ENCODE measurements at places on chromosomes 12 and 14.

GRCh38 chr12:132773077-132773955, 11.7 kb upstream of the ANKLE2 start:
- no peaks in the 10 kb centered on the region for H3K27me3 ChIP-seq
- peaks cover 25% of the 10 kb centered on the region for H3K4me1 ChIP-seq
- no peak overlapping the region for H3K27ac ChIP-seq

- H3K4me3 ChIP-seq = no peak overlapping the region
- peak overlapping the region; percentile 67 for H3K27ac ChIP-seq
- DNase-seq = no peak
- peaks cover 49% of the 10 kb centered on the region for H3K4me1 ChIP-seq
- no peaks in the 10 kb centered on the region for H3K27me3 ChIP-seq
- H3K36me3 ChIP-seq = peaks cover 82% of the 10 kb centered on the region
Observed at GRCh38 chr14:100341301-100342031, 18.3 kb downstream of the SLC25A47 start.

DNA sequence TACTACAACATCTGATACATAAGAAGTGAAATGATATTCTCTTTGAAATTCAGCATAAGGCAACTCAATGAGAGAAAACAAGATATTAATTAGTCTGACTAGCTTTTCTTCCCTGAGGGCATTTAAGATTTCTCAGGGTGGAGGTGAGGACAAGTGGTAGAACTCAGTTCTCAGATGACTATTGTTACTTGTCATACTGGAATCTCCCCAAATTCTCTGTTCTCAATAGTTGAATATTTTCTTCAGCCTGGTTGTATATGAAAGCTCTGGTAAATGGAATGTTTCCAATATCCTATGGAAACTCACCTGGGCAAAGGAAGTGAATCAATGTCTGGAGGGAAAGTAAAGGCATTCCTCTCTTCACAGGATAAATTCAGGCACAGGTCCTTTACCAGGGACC, 18.2 kb upstream of the ITGA5 start:
- H3K4me3 ChIP-seq = no peak overlapping the region
- H3K27me3 ChIP-seq = peaks cover 17% of the 10 kb centered on the region
- H3K27ac ChIP-seq = no peak overlapping the region
- no peak for DNase-seq

DNA sequence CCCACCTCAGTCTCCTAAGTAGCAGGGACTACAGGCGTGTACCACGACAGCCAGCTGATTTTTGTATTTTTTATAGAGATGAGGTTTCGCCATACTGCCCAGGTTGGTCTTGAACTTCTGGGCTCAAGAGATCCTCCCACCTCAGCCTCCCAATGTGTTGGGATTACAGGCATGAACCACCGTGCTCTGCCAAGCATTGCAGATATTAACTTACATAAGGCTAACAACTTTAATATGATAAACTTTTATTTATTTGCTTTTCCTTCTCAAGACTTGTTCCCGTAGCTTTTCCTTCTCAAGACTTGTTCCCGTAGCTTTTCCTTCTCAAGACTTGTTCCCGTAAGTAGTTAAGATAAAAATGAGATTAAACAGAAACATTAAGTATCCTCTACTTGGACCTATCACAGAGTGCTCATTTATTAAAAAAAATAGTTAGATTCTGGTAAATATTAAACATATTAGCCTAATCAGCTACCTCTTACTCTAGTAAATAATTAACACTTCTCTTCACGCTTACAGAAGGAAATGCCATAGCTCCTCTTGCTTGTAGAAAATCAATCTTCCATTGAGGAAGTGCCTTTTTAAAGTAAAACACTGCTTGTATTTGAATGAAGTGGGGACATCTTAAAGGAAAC, 157.7 kb upstream of the KITLG start:
- H3K36me3 ChIP-seq = no peaks in the 10 kb centered on the region
- no peaks in the 10 kb centered on the region for H3K27me3 ChIP-seq
- no peak for DNase-seq
- H3K27ac ChIP-seq = no peak overlapping the region

DNA sequence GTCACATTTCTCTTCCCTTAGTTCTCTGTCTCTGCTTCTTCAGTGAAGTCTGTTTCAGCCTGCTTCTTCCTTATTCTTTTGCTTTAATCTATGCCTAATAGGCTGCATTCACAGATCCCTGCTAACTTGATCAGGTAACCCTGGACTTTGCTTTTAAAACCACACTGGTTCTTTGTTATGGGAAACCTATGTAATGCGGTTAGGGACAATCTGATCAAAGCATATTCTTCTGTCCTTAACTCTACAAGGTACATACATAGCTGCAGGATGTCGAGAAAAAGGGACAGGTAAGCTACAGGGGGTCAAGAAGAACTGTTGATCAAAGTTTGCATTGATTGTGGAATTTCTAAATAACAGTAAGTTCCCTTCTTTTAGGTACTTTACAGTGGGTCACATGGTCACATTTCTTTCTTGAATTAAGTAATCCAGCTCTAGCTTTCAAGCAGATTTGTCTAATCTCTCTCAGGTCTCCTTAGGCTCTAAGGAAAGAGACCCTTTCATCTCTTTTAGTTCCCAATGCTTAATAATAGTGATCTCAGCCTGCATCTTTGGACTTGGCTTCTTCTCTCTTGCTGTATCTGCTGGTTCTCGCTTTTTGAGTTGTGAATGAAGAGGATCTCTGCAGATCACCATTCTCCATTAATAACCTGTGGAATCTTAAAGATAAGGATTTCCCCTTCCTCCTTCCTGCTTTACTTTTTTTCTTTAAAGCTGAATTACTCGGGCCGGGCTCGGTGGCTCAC, 3.8 kb downstream of the COPZ1 start:
- peaks cover 17% of the 10 kb centered on the region for H3K36me3 ChIP-seq
- H3K4me3 ChIP-seq = no peak overlapping the region
- H3K27me3 ChIP-seq = no peaks in the 10 kb centered on the region
- H3K27ac ChIP-seq = peak overlapping the region; percentile 55
- no peak for DNase-seq

DNA sequence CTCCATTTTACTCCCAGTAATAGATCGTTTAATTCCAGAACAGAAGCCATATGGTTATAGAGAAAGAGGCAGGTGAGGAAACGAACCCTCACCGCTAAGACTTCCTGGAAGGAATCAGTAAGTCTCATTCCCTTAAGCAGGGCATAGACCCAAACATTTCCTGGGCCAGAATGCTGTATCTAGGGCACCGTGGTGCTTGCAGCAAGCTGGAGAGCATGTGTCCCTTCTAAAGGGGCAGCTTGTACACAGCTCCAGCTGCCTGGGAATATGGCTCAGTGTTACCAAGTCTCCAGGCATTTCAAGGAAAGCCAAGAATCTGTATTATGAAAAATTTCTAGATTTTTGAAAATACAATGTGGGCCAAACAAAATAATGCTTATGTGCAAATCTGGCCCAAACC, 73.4 kb downstream of the PPM1H start:
- H3K36me3 ChIP-seq = no peaks in the 10 kb centered on the region
- DNase-seq = no peak
- H3K27me3 ChIP-seq = no peaks in the 10 kb centered on the region
- no peak overlapping the region for H3K4me3 ChIP-seq
- no peak overlapping the region for H3K27ac ChIP-seq
- no peaks in the 10 kb centered on the region for H3K4me1 ChIP-seq

DNA sequence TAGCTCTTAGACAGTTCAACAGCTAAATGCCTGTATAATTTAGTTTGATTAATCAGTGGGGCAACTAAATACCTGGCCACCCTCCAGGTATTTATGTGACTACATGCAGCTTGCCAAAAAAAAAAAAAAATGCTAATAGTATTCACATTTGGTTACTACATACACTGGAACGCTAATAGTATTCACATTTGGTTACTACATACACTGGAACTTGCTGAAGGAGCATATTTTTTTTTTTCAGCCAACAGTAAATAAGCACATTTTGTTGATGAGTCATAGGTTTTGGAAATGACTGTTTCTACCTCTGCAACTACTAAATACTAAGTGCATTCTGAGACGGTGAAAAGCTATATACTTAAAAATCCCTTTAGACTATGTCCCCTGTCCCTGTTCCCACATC, 1172.3 kb downstream of the LRFN5 start:
- H3K4me1 ChIP-seq = no peaks in the 10 kb centered on the region
- DNase-seq = no peak
- no peaks in the 10 kb centered on the region for H3K36me3 ChIP-seq
- no peaks in the 10 kb centered on the region for H3K27me3 ChIP-seq
- no peak overlapping the region for H3K27ac ChIP-seq

DNA sequence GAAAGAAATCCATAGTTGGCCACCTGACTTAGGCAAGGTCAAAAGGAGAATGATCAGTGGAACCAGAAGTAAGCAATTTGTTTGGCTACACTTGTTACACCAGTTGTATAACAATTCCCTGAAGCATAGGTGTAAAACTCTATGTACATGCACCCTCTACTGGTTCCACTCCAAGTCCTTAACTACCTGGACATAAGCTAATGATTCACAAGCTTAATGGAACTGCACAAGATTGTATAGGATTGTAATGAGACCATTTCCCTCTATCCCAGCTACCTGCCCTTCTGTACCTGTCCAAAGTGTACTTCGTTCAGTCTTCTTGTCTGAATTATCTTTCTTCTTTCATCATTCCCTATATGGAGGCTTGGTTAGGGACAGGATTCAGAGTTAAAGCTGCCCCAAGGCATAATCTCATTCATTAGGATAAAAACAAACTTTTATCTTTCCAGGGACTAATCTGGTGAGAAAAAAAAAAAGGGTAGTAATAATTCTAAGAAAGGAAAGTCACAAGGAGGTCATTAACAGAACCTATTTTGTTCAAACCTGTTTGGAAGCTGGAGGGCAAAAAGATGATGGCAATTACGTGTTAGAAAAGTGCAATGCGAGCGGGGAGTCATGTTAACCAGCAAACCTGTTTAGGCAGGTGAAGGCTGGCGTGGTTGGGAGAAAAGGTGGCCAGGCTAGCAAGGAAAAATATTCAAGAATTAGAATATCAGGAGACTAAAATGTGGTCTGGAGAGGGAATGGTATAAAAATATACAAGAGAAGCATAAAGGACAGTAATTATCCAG, 2.8 kb upstream of the TMEM52B start:
- H3K36me3 ChIP-seq = no peaks in the 10 kb centered on the region
- DNase-seq = no peak
- H3K27me3 ChIP-seq = peaks cover 35% of the 10 kb centered on the region
- no peak overlapping the region for H3K4me3 ChIP-seq

DNA sequence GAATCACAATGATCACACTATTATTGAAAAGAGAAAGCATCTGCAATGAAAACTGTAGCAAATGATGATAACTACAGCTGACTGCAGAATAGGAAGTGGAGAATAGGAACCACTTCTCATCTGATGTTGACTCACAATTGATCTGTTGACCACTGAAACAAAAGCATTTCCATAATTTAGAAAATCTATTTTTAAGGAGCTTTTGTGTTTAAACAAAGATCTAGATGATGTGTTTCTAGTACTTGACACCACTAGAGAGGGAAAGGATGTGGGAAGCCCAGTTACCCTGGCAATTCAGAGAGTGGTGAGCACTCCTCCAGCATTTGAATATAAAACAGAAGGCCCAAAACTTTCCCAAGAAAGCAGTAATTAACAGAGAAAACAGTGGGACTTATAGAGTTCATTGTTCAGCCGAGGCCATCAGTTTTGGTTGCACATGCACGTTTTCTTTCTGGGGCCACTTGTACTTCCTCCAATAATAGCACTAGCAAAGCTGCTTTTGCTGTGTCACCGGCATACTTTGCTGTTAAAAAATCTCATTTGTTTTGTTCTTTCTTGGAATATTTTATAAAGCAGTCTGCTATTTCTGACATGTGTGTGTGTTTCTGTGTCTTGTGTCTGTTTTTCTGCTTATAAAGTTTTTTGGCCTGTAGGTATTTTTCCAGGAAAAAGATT, 76.1 kb upstream of the HECTD1 start:
- no peak overlapping the region for H3K27ac ChIP-seq
- no peak for DNase-seq
- peaks cover 9% of the 10 kb centered on the region for H3K4me1 ChIP-seq
- H3K27me3 ChIP-seq = no peaks in the 10 kb centered on the region

- H3K4me1 ChIP-seq = no peaks in the 10 kb centered on the region
- no peaks in the 10 kb centered on the region for H3K36me3 ChIP-seq
- no peaks in the 10 kb centered on the region for H3K27me3 ChIP-seq
- H3K27ac ChIP-seq = no peak overlapping the region
Observed at GRCh38 chr12:124853781-124854636, 9.7 kb downstream of the SCARB1 start.

GRCh38 chr14:34665785-34666435, 36.0 kb upstream of the SNX6 start:
- H3K27me3 ChIP-seq = no peaks in the 10 kb centered on the region
- DNase-seq = peak; percentile 38
- peak overlapping the region; percentile 16 for H3K4me3 ChIP-seq
- no peaks in the 10 kb centered on the region for H3K36me3 ChIP-seq

DNA sequence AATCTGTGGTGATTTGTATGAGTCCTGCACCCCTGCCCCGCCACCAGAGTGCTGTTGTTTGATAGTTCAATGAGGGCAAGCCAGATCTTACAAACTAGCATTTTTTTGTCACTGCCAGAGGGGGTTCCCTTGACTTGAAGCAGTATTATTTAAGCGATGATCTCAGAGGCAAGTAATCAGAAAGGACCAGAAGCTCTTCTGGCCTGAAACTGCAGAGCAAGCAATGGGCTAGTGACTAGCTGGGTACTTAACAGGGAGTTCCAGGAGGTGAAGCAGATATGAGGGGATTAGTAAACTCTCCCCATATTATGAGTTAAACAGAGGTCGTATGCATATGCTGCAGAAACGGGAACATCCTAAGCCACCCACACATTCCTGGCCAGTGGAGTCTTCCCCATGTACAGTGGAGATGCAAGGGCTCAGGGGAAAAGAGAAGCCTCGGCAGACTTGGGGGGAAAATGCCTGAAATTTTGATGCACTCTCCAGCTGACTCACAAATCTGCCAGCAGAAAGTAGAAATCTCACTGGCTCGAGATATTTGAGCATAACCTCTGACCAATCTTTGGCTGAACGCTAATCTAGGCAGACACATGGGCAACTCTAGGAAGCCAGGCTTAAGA, 8.3 kb upstream of the CRACR2A start:
- no peak overlapping the region for H3K4me3 ChIP-seq
- H3K4me1 ChIP-seq = peaks cover 5% of the 10 kb centered on the region
- DNase-seq = no peak
- H3K36me3 ChIP-seq = peaks cover 9% of the 10 kb centered on the region

GRCh38 chr12:21941506-21942376, 515 bp upstream of the ABCC9 start:
- H3K27ac ChIP-seq = no peak overlapping the region
- peak overlapping the region; percentile 4 for H3K4me3 ChIP-seq
- H3K27me3 ChIP-seq = peaks cover 51% of the 10 kb centered on the region

- H3K27me3 ChIP-seq = peaks cover 3% of the 10 kb centered on the region
- peaks cover 54% of the 10 kb centered on the region for H3K36me3 ChIP-seq
- no peak overlapping the region for H3K4me3 ChIP-seq
- DNase-seq = no peak
- peak overlapping the region; percentile 38 for H3K27ac ChIP-seq
Observed at GRCh38 chr12:76025601-76026575, 5.7 kb downstream of the PHLDA1 start.

GRCh38 chr12:52121824-52122539, 42.5 kb downstream of the SMIM41 start:
- H3K27me3 ChIP-seq = peaks cover 15% of the 10 kb centered on the region
- no peak overlapping the region for H3K4me3 ChIP-seq
- peaks cover 20% of the 10 kb centered on the region for H3K4me1 ChIP-seq
- peak; percentile 71 for DNase-seq
- H3K27ac ChIP-seq = no peak overlapping the region

All from activated CD4-positive, alpha-beta memory T cell treated with anti-CD3 and anti-CD28 coated beads, Interleukin-2, amount 10 ng/mL, durations not matched to agents 7 days and 5 days (primary cell).